ENCODE measurements at places on chromosomes 2 and 18.

DNA sequence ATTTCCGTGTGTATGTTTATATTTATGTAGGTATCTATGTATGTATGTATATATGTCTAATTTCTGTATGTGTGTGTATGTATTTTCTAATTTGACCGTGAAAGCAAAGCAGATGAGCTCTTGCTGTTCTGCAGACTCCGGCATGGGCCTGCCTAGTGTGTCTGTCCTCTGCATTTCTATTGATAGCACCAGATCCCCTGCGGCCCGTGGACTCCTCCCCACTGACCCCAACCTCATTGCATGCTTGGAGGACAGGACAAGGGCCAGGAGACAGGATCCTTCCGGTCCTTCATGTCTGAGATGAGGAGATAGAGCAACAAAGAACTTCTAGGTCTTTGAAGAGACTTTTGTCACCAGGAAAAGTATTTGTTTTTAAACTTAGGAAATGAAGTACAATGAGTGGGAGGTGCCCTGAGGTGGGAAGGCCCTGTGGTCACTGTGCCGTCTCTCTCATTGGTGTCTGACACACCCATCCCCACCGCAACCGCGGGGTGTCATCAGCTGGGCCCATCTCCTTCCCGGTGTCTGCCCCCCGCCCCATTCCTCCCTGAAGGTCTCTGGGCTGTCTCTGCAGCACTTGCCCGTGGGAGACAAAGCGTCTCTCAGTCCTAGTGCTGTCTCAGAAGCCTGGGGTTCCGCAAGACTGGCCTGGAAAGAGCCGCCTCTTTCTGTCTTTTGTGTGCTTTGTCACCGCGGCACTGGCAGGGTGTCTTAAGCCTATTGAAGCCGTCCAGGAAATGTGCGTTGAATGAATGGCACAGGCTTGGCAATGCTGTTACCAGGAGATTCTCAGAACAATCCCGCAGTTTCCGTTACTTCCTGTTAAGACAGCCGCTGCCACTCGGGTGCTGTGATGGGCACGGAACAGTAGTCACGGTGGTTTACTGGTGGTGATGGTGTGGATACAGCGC is 216.4 kb downstream of the AGAP1 start:
- DNase-seq: no peak

- no peak for DNase-seq
Measured at GRCh38 chr18:59502274-59503175, 143.5 kb upstream of the LMAN1 start.

- DNase-seq: no peak
Measured at GRCh38 chr2:41994661-41995060, 53.2 kb upstream of the PKDCC start.

GRCh38 chr2:16014802-16015201 is 74.5 kb downstream of the MYCN start:
- no peak for DNase-seq

- no peak for DNase-seq
Measured at GRCh38 chr2:74302865-74303264, 40.4 kb downstream of the SLC4A5 start.

DNA sequence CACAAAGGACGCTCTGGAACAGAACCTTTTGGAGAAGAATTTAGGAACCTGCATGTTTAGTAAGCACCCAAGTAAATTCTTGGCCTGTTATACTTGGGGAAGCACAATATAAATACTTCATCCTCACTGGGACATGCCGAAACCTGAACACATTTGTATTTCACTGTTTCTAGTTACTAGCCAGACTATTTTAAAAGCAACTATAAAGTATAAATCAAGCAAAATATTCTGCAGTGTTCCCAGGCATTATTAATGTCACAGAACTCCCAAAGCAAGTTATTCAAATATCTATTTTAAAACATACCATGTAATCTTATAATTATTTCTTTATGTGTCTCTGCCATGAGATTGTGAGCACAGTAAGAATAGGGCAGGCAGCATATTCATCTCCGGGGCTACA is 54.8 kb downstream of the CALCRL start:
- DNase-seq: no peak

DNA sequence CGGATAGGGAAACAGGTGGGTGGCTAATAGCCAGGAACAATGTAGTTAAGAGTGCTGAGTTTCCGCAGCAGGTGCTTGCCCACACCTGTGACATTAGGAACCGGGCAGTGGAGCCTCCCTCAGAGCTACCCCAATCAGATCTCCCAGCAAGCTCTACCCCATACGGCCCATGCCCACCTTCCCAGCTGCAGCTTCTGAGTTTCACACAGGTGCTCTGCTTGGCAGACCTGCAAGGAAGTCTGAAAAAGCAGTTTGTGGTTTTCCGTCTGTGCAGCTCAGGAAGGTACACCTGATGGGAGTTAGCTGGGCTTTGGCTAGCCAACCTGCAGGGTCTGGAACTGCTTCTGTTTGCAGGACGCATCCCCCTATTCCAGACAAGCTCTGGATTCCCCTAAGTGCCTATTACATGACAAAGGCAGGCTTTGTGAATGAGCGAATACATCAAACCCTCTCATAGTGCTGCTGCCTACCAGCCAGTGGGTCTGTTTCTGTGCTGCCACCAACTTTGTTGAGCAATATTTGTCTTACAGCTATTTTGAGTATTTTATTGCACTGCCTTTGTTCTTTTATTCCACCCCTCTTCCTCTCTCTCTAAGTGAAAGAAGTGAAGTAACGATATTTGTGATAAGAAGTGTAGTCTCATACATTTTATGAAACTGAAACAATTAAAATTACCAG is 24.7 kb upstream of the CEP68 start:
- no peak for DNase-seq

DNA sequence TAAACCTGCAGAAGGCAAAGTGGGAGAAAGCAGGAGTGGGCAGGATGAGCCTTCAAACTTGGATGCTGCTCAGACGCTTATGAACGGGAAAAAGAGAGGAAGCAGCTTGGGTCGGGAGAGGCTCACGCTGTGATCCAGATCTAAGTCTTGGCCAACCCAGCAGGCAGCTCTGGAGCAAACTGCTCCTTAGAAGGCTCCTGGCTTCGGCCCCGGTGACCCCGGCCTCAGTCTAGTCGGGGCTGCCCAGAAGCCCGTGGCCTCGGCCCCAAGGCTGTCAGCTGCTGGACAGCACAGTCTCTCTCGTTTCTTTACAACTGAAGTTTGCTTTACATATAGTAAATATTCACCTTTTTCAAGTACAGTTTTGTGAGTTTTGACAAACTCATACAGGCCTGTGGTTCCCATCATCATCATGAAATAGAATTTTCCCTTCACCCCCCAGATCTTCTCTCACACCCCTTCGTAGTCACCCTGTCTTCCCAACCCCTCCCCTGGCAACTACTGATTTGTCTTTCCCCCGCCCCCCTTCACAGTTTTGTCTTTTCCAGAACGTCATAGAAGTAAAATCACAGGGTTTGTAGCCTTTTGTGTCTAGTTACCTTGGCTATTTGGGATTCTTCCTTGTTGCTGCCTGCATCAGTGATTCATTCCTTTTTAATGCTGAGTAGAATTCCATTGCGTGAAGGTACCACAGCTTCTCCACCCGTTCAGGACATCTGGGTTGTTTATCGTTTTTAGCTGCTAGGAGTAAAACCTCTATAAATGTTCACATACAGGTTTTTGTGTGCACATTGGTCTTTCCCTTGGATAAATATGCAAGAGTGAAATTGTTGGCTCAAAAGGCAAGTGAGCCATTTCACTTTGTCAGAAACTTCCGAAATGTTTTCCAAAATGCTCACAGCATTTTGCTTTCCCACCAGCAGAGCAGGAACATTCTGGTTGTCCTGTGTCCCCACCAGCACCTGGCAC is 35.1 kb downstream of the MYO7B start:
- DNase-seq: no peak

- no peak for DNase-seq
Measured at GRCh38 chr2:105416156-105416555, 17.3 kb upstream of the FHL2 start.

All from T47D (cell line).